ENCODE measurements at places on chromosomes 6 and 20.

DNA sequence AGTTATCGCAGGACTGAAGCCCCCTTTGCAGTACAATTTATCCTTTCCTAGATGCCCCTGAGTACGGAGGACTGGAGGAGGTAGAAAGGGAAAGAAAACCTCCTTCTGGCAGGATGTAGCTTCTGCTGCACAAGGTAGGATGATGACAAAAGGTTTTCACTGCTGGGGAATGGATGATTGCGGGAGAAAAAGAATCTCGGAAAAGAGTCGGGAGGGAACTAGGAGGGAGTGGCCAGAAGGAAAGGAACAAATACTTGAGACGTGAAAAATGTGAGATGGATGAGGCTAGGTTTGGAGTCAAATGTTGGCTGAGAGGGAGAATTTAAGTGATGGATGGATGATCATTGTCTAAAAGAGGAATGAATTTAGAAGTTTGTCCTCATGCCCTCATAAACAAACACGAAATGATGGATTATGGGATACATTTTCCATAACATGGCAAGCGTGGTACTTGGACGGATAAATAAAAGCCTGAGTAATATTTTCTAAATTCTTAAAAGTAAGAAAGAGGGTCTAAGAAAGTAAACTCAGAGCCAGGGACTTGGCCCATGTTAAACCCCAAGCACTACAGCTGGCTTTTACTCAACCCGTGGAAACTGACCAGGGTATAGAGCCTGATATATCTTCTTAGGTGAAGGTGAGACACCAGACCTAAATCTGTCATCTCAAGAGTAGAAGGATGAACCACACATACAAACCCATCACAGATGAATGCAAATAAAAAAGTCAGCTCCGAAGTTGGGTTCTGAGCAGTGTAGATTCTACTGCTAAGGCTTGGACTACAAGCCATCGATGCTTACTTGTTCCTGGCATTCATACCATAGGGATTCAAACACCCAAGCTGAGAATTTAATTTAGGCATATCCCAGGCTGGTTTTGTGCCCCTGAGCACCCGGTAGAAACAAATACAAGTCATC lies 72.4 kb downstream of the HFE start:
- DNase-seq: no peak

DNA sequence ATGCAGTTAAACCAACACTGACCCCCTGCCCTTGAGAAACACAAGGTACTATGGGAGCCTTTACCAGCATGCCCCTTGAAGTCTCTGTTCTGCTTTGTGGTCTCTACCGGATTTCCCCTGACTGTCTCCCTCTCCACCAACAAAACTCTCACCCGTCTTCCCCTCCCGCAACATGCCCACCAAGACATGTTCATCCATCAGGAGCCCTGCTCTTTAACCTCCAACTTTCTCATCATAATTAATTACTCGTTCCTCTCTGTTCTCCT lies 1.1 kb downstream of the ZNF165 start:
- peak; percentile 64 for DNase-seq

DNA sequence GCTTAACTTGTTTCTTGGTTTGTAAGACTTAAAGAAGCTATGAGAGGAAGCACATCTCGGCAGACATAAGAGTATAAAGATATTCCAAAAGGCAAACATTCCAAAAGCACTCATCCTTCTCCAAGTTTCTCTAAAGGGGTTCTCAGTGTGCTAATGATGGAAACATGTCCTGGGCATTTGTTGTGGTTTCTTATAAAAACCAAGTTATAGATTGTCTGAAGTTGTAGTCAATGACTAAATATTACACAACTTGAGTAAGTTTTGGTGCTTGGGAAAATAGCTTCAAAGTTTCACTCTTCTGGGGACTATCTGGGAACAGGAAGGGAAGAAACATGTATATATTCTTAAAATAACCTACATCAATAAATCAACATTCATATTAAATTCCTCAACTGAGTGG lies 128.3 kb upstream of the TBX18 start:
- DNase-seq: no peak

- DNase-seq: peak; percentile 22
Observed at GRCh38 chr6:149840345-149841075, 23.6 kb downstream of the LRP11 start.

GRCh38 chr20:4904127-4904860 lies 97.0 kb downstream of the SLC23A2 start:
- DNase-seq: no peak

DNA sequence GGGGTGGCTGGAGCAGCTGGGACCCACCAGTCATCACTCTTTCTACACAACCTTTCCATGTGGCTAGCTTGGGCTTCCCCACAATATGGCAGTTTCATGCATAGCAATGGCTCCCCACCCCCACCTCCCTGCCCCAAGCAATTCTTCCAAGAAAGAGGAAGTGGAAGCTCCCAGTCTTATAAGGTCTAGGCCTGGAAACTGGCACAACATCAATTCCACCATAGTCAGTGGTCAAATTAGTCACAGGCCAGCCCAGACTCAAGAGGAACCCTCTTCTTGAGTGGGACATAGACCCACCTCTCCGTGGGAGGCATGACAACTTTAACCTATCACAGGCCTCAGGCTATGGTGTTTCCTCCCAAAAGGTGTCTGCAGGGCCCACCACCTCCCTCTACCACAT lies 17.7 kb downstream of the TGM6 start:
- DNase-seq: no peak

DNA sequence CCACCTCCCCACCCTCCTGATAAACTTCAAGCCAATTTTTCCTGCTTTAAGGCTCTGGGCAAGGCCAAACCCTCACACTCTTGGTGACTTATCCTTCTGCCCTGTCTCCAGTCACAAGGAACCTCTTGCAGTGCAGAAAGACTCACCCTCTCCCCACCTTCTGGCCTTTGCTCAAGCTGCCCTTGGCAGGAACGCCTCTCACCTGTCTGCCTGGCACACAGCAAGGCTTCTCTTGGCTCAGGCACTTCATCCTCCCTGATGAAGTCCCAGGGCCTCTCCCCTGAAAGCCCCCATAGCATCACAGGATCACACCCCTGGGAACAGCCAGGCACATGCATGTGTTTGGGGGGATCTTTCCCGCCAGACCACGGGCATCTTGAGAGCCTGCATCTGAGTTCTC lies 68.8 kb upstream of the NNAT start:
- no peak for DNase-seq

- peak; percentile 69 for DNase-seq
Observed at GRCh38 chr6:41602864-41603608, 35.2 kb upstream of the MDFI start.

All from CD14-positive monocyte (primary cell).